ENCODE measurements at places on chromosomes 11 and 22. TPM values are rescaled to one million over a fixed set of nuclear protein-coding genes. Genes with fewer than 3 reads are reported as not detected.

DNA sequence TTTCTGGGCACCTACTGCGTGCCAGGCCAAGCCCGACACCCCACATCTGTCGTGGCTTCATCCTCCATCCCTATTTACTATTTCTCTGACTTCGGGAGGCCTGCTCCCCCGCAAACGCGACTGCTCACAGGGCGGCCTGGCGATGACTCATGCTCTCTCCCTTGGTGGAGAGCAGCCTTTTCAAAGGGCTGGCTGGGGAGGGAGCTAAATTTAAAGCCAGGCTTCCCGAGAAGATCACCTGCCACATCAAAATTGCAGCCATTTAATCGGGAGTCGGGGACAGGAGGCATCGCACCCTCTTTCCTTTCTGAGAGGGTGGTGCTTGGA is 24.9 kb upstream of the SHISAL1 start:
- H3K36me3 ChIP-seq = no peaks in the 10 kb centered on the region
- H3K4me3 ChIP-seq = no peak overlapping the region
- peaks cover 7% of the 10 kb centered on the region for H3K4me1 ChIP-seq
- 0 out of 2 replicates have a peak, but pooled peaks cover 2% of the 10 kb centered on the region for H3K27me3 ChIP-seq

DNA sequence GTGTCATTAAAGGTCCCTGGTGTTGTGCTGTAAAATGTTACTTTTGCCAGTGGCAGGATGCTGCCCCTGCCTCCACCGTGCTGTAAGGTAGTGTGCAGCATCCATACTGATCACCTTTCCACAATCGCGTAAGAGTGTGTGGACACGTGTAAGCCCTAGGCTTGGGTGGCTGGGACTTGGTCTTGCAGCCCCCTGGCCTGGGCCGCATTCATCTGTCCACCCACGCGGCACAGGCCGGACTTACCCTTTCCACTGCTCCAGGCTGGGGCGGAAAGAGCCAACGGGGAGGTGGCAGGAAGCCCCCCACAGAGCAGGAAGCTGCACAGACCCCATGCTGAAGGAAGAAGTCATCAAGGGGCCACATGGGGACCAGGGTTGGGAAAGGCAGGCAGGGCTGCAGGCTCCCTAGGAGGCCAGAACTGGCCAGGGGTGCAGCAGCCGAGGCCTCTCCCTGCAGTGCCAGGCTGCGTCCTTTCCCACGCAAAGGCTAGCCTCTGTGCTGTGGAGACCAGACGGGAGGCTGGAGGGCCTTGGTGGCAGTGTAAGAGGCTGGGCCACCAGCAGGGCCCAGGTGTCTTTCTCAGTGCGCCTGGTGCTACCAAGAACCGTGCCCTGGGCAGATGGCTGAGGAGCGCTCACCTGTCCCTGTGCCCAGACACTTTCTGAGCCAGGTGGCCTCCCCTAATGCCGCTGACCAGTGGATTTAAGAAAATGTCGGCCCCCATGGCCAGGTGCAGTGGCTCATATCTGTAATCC is 11.7 kb upstream of the TMEM191C start:
- DNase-seq = peak; percentile 42
- H3K4me1 ChIP-seq = peaks cover 4% of the 10 kb centered on the region
- H3K27me3 ChIP-seq = no peaks in the 10 kb centered on the region
- no peak overlapping the region for H3K27ac ChIP-seq

DNA sequence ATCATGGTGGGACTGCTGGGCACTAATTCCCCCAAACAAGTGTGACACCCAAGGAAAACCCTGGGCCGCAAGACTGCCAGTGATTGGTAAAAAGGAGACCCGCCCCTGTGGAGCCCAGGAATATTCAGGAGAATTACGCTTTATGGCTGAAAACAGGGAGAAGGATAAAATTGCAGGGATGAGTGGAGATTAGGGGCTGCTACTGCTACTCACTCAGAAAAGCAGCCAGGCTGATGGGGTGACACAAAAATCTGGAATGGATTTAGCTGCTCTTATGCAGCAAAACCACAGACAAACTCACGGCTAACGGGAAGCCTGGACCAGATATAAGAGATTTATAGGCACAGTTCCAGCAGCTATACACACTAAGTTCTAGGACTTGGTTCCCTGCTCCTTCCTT is 4.4 kb upstream of the FBXO3 start:
- no peak overlapping the region for H3K4me3 ChIP-seq
- H3K27ac ChIP-seq = no peak overlapping the region
- H3K27me3 ChIP-seq = no peaks in the 10 kb centered on the region
- DNase-seq = peak; percentile 19
- H3K36me3 ChIP-seq = peaks cover 5% of the 10 kb centered on the region
- peaks cover 44% of the 10 kb centered on the region for H3K4me1 ChIP-seq

DNA sequence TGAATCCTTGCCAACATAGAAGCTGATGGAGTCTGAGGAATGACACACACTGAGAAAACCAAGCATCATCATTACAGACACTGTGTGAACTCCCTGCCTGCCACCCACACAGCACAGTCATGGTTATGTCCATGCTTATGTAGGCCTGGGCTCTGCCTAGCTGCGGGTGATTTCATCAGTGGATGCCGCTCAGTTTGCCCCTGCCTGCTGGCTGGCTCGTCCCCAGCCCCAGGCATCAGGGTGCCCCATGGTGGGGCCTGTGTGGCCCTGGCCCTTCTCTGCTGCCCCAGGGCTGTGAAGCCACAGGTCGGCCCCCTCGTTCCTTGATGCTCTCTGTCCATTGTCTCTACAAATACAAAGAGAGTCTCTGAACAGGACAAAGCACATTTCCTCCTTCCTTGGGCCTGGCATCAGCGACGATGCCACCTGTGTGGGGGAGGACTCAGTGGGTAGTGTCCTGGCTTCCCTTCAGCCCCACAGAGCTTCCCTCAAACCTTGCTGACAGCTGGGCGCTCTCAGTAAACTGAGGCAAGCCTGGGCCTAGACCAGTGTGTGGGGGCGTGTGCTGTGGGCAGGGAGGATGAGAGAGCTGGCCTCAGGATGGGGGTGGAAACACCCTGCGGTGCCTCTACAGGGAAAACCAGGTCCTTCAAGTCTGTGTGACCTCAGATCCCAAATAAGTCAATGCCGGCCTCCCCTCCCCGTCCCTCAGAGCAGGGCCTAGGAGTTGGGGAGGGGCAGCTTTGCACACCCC is 20.0 kb upstream of the TUB start:
- H3K4me1 ChIP-seq = no peaks in the 10 kb centered on the region
- H3K4me3 ChIP-seq = no peak overlapping the region
- no peaks in the 10 kb centered on the region for H3K36me3 ChIP-seq
- no peaks in the 10 kb centered on the region for H3K27me3 ChIP-seq
- no peak overlapping the region for H3K27ac ChIP-seq
- DNase-seq = no peak

Gene GGT1
- 0.06 TPM for total RNA-seq

Gene MUC5AC
- not detected for total RNA-seq

Data from SJSA1 (cell line).